Esophagus squamous epithelium (tissue), 5 donors: ENCODE measurements at places on chromosomes 7 and 10. TPM values are rescaled to one million over a fixed set of nuclear protein-coding genes. Genes with fewer than 3 reads are reported as not detected.

TMEM236 gene
- total RNA-seq, result 0.04 TPM

GIMAP4 gene
- total RNA-seq, result 23.7 TPM

CLDN4 gene
- total RNA-seq, result 436 TPM

ENTPD1 gene
- 7.7 TPM for total RNA-seq

GRCh38 chr10:60335708-60336107 is 54.0 kb downstream of the ANK3 start:
- DNase-seq, result no peak

DNA sequence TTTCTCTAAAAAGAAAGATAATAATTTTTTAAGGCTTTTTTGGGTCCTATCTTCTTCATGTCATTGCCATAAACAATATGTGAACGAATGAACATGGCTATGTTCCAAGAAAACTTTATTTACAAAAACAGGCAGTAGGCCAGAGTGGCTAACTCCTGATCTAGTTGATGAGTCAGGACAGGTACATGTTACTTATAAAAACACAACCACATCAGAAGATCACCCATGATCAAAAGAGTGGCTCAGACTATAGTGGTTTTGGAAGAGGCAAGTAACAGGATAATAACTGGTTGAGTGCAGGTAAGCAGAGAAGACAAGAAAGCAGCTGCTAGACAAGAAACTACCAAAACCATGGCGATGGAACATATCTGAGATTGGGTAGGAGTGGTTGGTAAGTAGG is 468.7 kb downstream of the KCNMA1 start:
- DNase-seq, result no peak

DNA sequence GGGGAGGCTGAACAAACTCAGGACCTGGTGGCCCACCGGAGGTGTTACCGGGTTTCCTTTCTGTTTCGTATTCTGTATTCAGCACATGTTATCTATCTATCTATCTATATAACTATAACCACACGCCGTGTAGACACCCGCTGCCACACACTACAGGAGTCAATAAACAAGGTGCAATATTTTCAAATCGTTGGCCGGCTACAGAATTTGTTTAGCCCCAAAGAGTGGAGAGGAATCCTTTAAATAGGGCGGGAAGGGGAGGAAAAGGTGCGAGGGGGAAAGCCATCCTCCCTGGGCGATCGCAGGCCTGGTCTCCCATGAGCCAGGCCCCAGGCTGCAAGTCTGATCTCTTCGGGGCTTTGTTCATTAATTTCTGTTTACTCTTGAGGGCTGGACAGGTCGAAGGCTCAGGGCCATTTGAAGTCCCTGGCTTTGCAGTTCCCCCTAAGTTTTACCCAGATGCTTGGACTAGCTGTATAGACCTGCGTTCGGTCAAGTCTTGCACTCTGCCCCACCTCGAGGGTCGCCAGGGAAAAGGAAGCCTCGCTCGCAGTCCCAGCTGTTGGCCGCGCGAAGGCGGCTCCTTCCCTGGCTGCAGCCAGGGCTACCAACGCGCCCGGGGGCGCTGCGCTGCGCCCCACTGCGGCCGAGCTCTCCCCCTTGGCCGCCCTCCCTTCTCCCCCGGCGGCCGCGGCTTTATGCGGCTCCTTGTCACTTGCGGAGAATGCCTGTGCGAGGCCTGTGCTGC is 3.8 kb downstream of the NKX2-3 start:
- DNase-seq, result no peak

DNA sequence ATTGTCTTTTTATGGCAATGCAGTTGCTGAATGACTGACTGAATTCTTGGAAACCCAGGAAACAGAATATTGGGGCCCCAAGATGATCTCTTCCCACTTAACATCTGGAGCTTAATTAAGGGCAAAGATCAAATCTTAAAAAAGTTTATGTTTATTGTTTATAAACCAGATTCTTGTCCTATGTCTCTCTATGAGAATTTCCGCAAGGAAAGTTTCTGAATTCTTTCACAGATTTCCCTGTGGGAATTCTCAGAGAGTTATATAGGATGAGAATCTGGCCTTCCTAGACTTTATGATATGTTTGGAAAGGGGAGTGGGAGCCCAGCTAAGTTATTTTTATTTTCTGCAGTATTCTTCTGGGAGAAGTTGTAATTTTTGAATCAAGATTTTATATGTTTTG is 166.3 kb downstream of the RNLS start:
- DNase-seq, result no peak

GRCh38 chr10:80177781-80178636 is 27.3 kb downstream of the ANXA11 start:
- DNase-seq, result no peak

DNA sequence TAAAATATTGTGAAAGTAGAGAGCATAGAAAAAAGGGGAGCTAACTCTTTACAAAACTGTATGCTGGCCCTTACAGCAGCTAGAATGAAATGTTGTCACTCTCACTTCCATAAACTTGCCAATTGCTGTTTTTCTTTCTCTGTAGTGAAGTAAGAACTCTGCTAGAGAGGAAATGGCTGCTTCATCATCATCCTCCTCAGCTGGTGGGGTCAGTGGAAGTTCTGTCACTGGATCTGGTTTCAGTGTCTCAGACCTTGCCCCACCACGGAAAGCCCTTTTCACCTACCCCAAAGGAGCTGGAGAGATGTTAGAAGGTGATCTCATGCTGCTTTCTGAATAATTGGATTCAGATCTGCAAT is 7.6 kb upstream of the ASCC1 start:
- DNase-seq, result no peak

DNA sequence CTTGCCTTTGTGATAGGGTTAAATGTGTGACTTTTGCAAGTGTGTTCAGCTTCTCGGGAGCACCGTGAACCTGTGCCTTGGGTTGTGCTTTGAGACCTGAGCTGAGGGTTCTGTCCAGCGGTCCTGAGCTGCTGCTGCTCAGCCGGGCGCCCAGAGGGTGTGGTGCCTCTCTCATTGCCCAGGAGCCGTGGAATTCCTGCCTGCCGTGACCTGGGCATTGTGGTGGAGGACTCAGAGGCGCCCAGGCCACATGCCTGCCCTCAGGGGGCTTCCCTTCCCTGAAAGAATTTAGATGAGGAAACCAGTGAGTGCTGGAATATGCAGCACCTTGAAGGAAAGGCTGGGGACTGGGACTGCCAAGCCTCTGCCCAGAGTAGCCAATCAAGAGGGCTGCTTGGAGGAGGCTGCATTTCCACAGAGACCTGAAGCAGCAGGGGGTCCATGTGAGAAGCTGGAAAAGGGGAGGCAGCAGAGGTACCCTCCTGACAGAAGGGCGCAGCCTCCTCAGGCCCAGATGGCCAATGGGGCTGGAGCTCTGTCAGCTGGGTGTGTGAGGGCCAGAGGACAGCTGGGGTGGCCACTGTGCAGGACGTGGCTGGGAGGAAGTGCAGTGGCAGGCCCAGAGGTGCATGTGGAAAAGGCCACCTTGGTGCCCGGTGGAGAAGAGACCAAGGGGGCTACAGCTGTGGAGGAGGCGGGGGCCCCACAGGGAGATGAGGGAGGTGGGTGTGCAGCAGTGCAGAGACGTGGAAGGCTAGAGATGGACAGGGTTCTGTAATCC is 107.3 kb downstream of the NKX6-2 start:
- DNase-seq, result no peak

DNA sequence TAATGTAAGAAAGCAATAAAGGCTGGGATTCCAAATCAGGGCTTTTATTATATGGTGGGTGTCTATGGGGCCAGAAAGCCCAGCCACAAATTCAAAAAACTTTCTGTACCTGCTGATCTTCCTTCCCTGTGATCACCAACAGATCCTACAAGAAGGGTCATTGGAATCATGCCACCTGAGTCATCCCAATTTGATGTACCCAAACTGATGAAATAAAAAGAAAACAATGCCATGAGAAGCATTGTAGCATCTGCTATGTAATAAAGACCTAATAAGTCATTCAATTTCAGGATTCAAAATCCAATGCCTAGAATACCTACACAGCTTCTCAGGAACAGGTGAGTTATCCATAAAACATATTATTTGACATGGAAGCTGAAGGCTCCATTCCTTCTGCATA is 228.8 kb downstream of the DKK1 start:
- DNase-seq, result no peak

DNA sequence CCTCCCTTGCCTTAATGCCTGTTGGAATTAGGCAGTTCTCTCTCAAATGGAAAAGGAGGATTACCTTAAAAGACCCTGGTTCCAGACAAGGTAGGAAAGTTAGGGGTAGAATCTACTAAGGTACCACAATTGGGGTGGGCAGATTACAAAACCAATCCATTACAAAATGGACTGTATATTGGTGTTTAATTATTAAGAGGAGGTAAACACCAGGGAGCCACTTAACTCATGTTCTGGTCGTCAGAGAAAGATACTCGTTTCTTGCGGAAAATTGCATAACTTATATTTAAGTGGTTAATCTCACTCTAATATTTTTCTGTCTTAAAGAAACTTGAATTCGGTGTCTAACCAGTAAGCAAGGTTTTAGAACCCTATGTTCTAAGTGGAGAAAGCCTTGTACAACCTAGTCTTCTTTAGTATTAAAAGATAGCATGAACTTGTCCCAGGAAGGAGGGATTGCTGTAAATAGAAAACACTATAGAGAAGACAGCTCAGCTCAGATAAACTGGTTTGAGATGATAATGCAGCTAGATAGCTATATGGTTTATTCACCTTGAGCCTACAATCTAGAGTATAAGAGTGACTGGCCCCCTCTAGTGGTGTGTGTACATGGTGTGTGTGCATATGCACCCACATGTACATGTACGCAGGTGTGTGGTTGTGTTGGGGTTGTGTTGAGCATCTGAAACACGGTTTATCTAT is 58.0 kb upstream of the STRIP2 start:
- DNase-seq, result no peak

DNA sequence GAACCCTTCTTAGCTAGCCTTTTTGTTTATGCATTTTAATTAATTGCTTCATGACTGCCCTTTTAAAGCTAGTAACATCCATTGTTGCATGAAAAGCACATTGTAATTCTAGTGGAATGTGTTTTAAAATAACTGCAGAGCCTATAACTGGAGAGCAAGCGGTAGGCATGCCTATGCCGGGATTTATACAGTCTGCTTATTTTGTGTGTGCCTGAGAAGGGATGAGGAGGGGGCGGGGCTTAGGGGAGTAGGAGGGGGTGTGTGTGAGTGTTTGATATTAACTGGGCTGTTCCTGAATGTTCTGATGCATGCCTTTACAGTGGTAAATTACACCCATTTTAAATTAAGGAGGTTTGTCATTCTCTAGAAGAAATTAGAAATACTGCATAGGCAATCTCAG is 208.1 kb downstream of the TCF7L2 start:
- DNase-seq, result no peak

DNA sequence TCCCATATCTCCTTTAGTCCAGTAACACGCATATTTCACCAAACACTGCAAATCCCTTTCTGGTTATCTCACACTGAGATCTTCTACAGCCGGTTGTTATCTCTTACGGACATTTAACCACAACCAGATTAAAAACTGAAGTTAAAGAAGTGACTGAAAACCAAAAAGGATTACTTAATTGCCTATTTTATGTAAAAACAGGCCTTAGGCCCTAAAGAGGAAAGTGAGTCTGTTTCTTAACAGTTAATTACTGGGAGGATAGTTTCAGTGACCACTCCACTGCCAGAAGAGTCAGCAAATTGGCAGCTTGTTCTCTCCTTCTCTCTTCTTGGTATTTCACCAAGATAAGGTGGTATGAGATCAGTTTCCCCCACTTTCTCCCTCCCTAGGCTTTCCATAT is 161.9 kb upstream of the MEOX2 start:
- no peak for DNase-seq
